GM04503 (cell line): ENCODE measurements at places on chromosomes 16 and 17.

GRCh38 chr16:22232277-22233036, 26.4 kb downstream of the EEF2K start:
- DNase-seq: no peak

DNA sequence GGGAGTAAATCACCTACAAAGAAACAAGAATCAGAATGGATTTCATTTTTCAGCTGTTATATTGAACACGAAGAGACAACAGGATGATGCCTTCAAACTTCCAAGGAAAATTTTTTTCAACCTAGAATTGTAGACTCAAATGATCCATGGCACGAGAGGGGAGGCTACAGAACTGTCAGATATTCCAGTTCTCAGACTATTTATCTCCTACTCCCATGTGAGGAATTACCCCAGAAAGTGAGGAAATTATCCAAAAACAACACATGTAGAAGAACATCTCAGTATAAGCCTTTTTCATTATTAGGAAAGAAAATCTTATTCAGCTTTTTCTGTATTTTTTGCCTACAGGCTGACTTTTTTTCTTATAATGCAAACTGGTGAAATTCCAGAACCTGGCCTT, 5.5 kb upstream of the ASGR2 start:
- DNase-seq: no peak

GRCh38 chr17:74877592-74878548, 5.1 kb upstream of the FDXR start:
- no peak for DNase-seq

GRCh38 chr17:1769822-1770477, 8.1 kb downstream of the SERPINF1 start:
- DNase-seq: no peak

- no peak for DNase-seq
These were observed 43.5 kb downstream of the MAP1LC3B start for GRCh38 chr16:87435372-87436224.

DNA sequence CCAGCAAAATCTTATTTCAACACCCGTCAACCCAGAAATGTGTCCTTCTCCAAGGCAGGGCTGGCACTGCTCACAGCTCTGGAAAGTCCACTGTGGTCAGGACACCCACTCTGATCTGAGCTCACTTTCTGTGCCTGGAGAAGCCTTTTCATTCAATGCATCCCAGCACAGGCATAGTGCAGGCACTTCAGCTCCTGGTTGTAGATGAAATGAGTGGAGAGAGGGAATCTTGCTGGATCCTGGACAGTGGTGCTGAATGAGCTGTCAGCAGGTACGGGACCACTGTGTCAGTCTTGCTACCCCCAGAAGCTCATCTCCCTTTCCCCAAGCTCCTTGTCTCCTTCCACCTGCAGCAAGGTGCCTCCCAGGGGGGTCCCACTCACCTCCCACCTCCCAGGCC, 86.1 kb upstream of the SALL1 start:
- no peak for DNase-seq

DNA sequence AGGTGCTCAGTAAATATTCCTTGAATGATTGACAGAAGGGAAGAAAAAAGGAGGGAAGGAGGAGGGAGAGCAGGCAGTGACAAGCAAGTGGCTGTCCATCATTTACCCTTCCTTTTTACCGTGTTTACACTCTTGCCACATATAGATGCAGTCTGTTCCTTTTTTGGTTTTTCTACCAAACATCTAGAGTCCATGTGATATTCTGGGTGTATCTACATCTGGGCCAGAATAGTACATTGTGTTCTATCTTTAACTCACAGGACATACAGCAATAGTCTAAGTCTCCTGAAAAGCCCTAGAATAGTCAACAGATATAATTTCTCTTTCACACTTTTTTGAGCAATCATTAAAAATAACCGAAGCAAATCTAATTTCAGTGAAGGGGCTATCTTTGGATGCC, 33.5 kb downstream of the KCNJ2 start:
- no peak for DNase-seq

DNA sequence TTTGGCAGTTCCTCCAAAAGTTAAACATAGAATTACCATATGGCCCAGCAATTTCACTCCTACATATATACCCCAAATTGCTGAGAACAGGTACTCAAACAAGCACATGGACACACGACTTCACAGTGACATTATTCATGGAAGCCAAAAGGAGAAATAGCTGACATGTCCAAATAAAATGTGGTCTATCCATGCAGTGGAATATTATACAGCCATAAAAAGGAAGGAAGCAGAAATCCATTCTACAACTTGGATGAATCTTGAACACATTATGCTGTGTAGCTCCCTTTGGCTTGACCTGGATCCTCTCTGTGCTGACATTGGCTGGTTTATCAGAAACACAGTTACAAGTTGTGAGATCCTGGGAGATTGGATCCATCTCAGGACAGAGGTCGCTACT, 370.9 kb upstream of the EEF2KMT start:
- no peak for DNase-seq

DNA sequence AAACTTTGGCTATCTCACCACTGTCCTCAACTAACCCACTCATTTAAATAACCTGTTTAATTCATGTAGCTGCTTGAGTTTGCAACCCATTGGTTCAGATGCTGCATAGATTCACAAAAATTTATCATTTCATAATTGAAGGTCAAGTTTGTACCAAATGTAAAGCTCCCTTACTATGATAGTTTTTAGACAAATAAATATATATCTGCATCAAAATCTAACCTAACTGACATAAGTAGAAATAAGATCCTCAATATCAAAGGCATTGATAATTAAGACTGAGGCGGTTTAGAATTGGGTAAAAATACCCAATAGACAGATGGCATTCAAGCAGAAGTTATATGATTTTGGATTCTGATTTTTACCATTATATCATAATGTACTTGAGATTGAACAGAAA, 132.9 kb upstream of the NACA2 start:
- DNase-seq: no peak

DNA sequence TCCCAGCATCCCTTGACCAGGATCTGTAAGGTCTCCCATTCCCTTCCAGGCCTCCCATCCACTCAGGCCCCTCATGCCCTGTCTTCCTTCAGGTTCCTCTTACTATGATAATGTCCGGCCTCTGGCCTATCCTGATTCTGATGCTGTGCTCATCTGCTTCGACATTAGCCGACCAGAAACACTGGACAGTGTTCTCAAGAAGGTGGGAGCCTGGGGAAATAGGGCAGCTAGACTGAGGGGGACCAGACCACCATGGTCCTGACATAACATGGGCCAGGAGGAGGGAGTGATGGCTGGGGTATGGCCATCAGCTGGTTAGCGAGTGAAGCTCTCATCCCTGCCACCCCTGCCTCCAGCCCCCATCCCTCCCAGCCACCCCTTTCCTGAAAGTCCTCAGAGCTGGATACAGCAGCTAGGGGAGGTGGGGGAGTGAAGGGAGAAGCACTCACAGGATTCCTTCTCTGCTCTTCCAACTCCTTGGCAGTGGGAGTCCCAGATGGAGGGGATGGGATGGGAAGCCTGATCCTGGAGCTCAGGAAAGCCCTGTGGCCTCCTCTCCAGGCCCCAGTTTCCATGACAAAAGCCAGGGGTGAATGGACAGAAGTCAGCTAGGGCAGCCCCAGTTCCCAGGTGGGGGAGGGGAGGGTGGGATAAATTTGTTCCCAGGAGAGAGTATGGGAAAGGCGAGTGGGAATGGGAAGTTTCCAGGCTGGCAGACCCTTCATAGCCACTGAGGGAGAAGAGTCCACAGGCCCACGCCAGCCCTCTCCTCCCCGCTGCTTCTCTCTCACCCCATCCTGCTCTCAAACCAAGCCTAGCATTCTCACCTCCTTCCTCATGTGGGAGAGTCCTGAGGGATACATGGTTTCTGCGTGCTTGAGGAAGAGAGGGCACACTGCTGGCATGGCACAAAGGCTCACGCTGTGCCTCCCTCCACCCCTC, 2.3 kb downstream of the RND2 start:
- no peak for DNase-seq

GRCh38 chr16:68884861-68885720, 41.8 kb downstream of the TANGO6 start:
- DNase-seq: no peak

DNA sequence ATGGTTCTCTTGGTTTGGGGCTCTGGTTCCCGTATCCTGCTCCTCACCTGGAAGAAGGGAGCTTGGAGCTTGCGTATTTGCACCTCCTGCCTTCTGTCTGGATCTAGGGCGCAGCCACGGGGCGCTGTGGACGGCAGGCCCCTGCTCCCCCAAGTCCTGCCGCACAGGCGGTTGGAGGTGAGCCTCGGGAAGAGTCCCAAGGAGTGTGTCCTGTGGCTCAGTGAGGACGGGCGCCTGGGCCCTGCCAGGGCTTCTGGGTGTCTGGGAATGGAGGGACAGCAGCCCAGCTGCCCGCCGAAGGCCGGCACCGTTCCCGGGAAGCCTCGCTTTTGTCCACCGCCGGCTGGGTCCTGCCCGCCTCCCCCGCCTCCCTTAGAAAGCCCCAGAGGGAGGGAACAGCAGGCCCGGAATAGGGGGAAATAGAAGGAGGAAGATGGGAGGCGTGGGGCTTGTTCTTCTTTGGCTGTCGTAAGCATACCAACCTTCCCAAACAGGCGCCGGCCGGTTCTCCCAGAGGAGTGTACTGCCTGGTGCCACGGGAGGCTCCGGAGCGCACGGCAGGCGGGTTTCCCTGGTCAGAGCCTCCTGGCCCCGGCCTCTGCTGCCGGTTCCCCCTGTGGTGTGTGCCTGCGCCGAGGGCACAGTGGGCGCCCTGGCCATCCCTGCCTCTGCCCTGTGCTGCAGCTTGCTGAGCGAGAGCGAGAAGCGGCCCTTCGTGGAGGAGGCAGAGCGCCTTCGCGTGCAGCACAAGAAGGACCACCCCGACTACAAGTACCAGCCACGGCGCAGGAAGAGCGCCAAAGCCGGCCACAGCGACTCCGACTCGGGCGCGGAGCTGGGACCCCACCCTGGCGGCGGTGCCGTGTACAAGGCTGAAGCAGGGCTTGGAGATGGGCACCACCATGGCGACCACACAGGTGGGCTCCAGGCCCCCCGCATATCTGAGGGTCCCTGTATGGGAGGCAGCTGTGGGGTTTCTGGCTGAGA, 1.8 kb downstream of the SOX8 start:
- no peak for DNase-seq

GRCh38 chr17:28041844-28042656, 427 bp upstream of the NLK start:
- no peak for DNase-seq

- DNase-seq: peak; percentile 100
These were observed 79.3 kb downstream of the VMP1 start for GRCh38 chr17:59786536-59787319.

DNA sequence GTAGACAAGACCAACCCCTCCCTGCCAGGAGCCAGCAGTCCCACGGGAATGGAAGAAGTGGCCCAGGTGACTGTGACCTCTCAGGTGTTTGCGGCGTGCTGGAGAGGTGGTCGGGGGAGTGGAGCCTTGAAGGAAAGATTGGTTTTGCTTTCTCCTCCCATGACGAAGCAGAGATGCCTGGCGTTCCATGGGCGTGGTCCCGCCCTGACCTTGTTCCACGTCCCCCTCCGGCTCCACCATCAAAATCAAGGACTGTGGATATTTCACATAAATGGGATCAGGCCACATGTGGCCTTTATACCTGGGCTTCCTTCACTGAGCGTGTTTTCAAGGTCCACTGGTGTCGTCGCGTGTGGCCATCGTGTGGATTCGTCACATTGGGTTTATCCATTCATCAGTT, 270.6 kb upstream of the TNRC6C start:
- no peak for DNase-seq

- no peak for DNase-seq
These were observed 15.4 kb downstream of the DEXI start for GRCh38 chr16:10926867-10927266.

- no peak for DNase-seq
These were observed 5.9 kb downstream of the RNF43 start for GRCh38 chr17:58411408-58411894.

DNA sequence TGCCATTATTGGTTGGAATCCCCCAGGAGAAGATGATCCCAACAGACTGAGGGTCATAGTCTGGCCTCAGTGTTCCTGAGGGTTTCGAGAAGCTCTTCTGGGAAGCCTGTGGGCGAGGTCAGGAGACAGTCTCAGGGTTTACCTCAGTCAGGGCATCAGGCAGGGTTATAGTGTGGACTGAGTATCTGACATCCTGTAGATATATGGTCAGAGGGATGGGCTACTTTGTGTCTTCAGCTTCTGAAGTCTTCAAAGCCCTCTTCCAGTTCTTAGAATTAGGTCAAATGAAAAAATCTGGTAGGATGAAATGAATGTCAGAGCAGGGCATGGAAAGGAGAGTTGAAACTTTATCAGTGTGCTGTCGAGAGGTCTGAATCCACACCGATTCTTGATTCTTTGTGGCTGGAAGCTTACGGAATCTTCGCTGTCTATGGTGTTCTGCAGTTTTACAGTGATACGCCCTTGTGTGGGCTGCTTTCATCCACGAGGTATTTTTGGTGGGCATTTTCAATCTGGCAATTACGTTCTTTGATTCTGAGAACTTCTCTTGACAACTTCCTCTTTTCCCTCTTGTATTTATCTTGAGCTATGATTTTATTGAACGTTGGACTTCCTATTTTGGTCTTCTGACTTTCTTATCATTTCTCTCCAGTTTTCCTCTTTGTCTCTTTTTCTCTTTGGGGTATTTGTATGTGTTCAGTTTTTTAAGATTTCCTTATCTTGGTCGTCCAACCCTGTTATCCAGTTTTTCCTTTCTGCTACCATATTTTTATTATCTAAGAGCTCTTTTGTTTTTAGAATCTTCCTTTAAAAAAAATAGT, 30.4 kb downstream of the BPTF start:
- no peak for DNase-seq

- DNase-seq: no peak
These were observed 157.3 kb downstream of the AATF start for GRCh38 chr17:37106049-37106448.

DNA sequence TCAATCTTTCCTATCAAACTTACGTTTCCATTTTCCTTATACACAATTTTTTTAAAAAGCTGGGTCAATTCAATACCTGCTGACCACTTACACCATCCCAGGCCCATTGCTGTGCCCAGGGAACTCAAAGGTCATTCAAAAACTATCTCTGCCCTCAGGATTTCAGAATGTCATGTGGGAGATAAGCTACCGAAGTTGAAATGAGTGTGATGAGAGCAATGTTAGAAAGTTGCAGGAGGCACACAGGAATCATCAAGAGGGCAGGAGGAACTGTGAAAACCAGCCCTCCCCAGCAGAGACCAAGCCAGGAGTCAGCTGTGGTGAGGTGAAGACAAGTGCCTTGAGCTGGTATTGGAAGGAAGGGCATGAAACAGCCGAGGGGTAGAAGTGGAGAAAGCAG, 195.9 kb downstream of the HS3ST3A1 start:
- DNase-seq: no peak

- no peak for DNase-seq
These were observed 19.6 kb upstream of the CEP20 start for GRCh38 chr16:15907863-15908478.

GRCh38 chr16:27566417-27566816, 16.5 kb downstream of the KATNIP start:
- no peak for DNase-seq

DNA sequence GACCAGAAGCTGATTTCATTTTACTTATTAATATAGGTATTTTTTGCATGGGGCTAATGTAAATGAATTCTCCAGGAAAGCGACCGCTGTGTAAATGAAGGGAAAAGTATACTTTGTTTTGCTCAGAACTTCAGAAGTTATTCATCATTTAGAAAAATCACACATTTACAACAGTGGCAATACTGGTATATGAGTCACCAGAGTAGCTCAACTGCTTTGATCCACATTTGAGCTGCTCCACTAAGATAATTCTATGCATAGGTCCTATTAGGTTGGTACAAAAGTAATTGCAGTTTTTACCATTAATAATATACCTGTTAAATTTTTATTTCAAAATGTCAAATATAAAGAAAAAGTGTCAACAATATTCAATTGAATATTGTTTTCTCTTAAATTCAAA, 22.9 kb upstream of the DYNLRB2 start:
- DNase-seq: no peak

GRCh38 chr16:48833461-48833860, 223.5 kb upstream of the N4BP1 start:
- no peak for DNase-seq
